ENCODE measurements at places on chromosomes 5 and 9.

DNA sequence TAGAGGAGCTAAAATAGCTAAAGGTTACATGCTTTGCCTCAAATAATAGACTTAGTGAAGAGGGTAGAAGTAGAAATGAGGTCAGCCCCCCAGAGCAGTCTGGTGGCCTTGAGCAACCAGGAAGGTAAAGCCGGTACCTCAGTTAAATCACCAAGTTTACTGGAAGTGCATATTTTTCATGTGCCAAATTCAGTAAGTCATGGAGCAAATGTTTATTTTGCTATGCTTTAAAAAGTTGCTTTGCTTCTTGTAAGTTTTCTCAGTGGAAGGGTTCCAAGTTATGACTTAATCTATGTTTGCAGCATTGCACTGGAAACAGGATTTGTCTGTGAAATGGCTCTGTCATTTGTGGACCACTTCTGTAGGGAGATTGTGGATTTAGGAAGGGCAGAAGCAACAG lies 256.7 kb downstream of the ARRDC3 start:
- DNase-seq, result no peak

DNA sequence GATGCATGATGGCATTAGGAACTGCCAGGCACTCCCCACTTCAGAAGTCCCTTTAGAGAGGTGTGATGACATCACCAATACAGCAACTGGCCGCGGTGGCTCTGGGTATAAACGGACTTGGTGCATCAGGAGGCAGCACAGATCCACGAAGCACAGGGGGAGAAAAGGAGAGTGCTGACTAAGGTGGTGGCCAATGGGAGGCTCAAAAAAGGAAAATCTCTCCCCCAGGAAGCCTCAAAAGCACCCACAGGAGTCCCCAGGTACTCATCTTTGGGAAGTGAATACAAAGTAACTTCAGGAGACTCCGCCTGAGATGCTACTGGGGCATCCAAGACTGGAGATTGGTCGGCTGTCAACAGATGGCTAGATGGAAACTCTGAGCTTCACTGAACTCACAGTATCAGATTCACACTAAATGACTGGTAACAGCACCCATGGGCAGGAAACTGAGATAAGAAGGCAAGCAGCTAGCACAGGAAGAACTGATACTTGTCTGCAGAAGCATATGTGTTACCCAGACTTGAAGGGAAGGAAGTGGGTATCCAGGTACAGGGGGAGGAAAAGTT lies 7.6 kb downstream of the TTC39B start:
- no peak for DNase-seq

- DNase-seq, result no peak
These were observed 209.7 kb downstream of the ESM1 start for GRCh38 chr5:54775645-54776044.

- no peak for DNase-seq
These were observed 121.3 kb downstream of the LIFR start for GRCh38 chr5:38434966-38435705.

- DNase-seq, result no peak
These were observed 85.9 kb downstream of the HRH2 start for GRCh38 chr5:175743676-175744210.

GRCh38 chr9:73204936-73205335 lies 53.3 kb downstream of the ANXA1 start:
- DNase-seq, result no peak
